ENCODE measurements at places on chromosomes 1 and 21. TPM values are rescaled to one million over a fixed set of nuclear protein-coding genes. Genes with fewer than 3 reads are reported as not detected.

DNA sequence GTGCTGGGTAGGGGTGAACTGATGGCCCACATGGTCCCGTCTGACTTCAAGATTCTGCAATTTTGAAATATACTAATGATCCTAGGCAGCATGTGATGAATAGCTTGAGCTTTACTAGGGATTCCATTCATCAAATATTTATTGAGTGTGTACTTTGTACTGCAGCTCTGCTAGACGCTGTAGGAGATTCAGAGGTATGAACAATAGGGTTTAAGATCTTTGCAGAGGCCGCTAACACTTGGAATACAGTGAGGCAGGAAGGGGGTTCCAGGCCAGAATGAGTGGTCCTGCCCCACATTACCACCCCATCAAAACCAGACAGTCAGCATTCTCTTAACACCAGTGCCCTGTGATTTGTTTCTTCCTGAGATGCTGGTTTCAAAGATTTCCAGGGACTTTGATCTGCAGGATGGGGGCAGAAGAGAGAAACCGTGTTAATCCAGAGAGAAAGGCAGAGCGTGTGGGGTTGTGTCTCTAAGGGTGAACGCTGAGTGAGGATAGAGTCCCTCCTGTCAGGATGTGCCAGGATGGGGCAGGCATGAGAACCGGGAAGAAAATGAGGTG, 19.9 kb downstream of the IER5 start:
- H3K4me3 ChIP-seq, result no peak overlapping the region
- no peaks in the 10 kb centered on the region for H3K27me3 ChIP-seq
- H3K27ac ChIP-seq, result peak overlapping the region; percentile 42
- peaks cover 60% of the 10 kb centered on the region for H3K4me1 ChIP-seq

DNA sequence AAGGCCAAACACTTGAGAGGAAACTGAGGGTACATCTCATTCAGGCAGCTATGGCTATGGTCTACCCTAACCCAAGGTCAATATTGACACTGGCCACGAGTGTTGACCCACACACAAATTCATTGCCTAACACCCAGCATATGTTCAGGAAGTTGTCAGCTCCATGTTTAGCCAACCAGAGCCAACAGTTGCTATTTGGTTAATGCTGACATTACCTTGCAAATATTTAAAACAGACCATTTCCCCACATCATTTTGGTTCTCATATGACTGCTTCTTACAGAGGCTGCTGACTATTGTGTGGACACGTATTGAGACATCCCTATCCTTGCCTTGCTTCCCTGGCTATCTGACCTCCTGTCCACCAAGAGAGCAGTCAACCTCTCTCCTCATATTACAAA, 97.3 kb downstream of the LMX1A start:
- no peaks in the 10 kb centered on the region for H3K4me1 ChIP-seq
- 0 out of 2 replicates have a peak, but pooled peaks cover 3% of the 10 kb centered on the region for H3K27me3 ChIP-seq
- no peak for DNase-seq

Gene HSD3B1
- total RNA-seq, result not detected

Gene LDLRAD1
- not detected for total RNA-seq

GRCh38 chr1:22772014-22772413, 61.4 kb downstream of the EPHB2 start:
- H3K36me3 ChIP-seq, result no peaks in the 10 kb centered on the region
- no peak overlapping the region for H3K4me3 ChIP-seq
- no peaks in the 10 kb centered on the region for H3K27me3 ChIP-seq
- DNase-seq, result no peak
- H3K27ac ChIP-seq, result no peak overlapping the region
- no peaks in the 10 kb centered on the region for H3K4me1 ChIP-seq

Gene RCAN3
- total RNA-seq, result 17.5 TPM

DNA sequence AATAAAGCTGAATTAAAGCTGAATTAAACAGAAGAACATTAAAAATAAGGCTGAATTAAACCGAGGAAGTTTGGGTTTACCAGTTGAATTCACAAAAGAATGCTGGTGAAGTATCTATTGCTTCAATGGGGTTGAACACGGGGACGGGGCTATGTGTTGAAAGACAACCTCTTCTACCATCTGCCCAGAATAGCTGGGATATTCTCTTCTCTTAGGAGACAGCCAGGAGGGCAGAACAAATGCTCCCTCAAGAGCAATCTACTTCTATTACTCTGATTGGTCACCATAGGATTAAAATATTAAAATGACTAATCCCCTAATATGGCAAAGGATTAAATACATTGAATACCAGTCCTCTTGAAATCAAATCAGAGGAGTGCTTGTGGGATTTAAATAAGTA, 68.4 kb downstream of the LPGAT1 start:
- no peak overlapping the region for H3K4me3 ChIP-seq
- H3K27me3 ChIP-seq, result no peaks in the 10 kb centered on the region
- H3K36me3 ChIP-seq, result peaks cover 2% of the 10 kb centered on the region
- no peak overlapping the region for H3K27ac ChIP-seq
- H3K4me1 ChIP-seq, result no peaks in the 10 kb centered on the region

DNA sequence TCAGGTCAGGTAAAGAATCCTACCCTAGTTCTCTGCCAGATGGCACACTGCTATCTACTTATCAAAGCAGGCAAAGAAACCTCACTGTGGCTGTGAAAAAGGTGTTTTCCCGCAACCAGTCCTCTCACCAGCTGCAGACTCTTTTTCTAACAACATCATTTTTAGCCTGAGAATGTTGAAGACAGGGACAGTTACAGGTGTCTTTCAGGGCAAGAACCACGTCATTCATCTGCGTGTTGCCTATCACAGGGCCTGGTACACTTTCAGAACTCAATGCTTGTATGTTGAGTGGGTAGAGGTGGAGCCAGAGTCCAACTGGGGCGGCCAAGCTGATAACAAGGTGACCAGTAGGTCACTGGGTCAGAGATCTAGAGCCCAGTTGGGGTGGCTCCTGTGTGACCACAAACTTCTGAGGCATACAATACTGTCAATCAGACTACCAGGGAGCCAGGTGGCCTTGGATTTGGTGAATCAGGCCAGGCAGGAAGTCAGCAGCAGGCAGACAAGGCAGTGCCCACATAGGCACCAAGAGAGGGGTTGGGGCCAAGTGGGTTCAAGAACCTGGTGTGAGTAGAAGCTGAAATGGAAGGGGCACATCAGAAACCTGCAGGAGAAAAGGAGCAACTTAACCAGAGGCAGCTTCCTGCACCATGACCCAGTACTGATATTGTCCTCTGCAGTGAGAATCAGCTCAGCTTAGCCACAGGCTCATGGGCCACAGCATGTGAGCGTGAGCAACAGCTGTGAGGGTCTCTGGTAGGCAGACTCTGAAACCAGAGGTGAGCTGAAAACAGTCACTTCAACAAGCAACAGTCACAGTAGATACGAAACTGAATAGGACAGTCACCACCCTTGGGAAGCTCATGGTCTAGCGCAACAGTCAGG, 123.6 kb downstream of the DTL start:
- no peak overlapping the region for H3K4me3 ChIP-seq
- no peaks in the 10 kb centered on the region for H3K36me3 ChIP-seq
- no peaks in the 10 kb centered on the region for H3K4me1 ChIP-seq
- H3K27ac ChIP-seq, result no peak overlapping the region

DNA sequence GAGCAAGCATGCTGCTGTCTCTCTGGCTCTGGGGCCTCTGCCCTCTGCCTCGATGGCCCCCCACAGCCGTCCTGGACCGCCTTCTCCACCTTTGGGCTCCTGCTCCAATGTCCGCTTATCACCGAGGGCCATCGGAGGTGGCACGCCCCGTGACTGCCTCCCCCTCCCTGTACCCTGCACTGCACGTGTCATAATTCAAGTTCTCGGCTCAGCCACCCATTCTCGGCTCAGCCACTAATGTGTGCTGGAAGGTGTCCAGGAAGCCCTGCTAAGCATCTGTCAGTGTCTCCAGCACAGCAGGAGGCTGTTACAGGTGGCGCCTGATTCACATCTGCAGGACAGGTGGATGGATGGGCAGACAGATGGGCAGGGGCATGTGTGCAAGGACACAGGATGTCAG, 45.5 kb downstream of the TP73 start:
- peaks cover 7% of the 10 kb centered on the region for H3K4me1 ChIP-seq
- no peak overlapping the region for H3K27ac ChIP-seq
- H3K27me3 ChIP-seq, result no peaks in the 10 kb centered on the region
- no peak overlapping the region for H3K4me3 ChIP-seq
- no peaks in the 10 kb centered on the region for H3K36me3 ChIP-seq

DNA sequence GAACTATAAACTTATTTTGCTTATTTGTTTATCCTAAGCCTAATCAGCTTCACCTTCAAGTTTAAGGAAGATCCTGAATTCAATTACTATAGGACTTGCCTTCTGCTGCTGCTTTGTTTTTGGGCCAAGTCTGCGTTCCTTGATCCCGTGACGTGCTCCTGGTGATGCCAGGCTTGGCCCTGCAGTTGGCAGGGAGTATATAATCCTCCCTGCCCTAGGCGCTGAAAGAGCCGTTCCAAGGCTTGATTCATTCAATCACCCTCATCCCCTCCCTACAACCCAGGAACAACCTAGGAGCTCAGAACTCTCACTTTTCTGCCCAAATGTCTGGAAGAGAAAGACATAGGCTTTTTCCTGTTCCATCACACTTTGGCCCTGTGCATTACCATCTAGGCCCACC, 12.4 kb upstream of the LRRN2 start:
- no peak for DNase-seq
- H3K27me3 ChIP-seq, result 0 out of 2 replicates have a peak, but pooled peaks cover 4% of the 10 kb centered on the region
- no peak overlapping the region for H3K27ac ChIP-seq

Gene MINDY1
- 15.8 TPM for total RNA-seq

DNA sequence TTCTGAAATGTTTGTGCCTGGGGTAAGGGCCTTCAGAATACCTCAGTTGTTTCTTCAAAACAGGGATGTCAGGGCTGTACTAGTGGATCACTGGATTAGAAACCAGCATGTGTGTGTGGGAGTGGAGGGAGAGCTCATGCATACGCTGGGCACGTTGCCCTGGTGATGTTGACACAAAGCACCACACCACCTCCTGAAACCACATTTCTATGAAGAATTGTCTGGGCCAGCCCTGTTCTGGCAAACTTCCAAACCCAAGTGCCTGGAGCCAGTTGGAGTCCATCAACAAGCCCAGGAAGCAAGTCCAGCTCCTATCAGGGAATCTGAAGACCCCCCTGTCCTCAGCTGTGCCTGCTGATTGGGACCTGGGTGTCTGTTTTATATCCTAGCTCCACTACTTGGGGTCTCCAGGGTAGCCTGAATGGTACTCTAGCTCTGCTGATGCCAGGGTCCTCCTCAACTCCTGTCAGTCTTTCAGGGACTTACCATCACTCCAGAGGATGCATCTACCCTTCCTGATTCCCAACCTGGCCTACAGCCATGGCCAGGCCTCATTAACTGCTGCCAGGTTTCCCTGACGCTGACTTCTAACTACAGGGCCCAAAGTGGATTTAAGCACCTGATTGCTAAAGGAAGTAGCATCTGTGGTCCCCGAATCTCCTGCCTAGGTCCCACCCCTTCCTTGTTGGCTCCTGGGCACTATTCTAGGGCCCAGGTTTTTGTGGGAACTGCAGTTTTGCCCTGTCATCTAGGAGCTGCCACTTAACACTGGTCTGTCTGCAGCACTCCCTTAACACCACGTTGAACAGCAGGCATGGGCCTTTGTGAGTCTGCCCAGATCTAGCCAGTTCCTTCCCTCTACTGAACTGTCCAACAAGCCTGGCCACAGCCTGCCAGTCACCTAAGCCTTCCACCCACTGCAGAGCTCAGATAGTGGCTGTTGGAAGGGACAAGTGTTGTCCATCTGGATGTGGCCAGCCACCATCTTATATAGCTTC, 45.5 kb downstream of the LPAR3 start:
- no peaks in the 10 kb centered on the region for H3K36me3 ChIP-seq
- H3K27me3 ChIP-seq, result peaks cover 14% of the 10 kb centered on the region
- peak overlapping the region; percentile 58 for H3K27ac ChIP-seq
- peak; percentile 87 for DNase-seq
- no peak overlapping the region for H3K4me3 ChIP-seq
- H3K4me1 ChIP-seq, result peaks cover 14% of the 10 kb centered on the region

GRCh38 chr1:20618550-20618949, 14.7 kb upstream of the PINK1 start:
- no peaks in the 10 kb centered on the region for H3K27me3 ChIP-seq
- H3K36me3 ChIP-seq, result no peaks in the 10 kb centered on the region
- peaks cover 28% of the 10 kb centered on the region for H3K4me1 ChIP-seq
- 0 out of 2 replicates have a peak overlapping the region, but pooled peaks have one; percentile 8 for H3K27ac ChIP-seq
- H3K4me3 ChIP-seq, result no peak overlapping the region

- H3K4me3 ChIP-seq, result no peak overlapping the region
- H3K27me3 ChIP-seq, result no peaks in the 10 kb centered on the region
- H3K27ac ChIP-seq, result no peak overlapping the region
- no peaks in the 10 kb centered on the region for H3K36me3 ChIP-seq
Observed at GRCh38 chr1:82042306-82043060, 241.7 kb downstream of the ADGRL2 start.

DNA sequence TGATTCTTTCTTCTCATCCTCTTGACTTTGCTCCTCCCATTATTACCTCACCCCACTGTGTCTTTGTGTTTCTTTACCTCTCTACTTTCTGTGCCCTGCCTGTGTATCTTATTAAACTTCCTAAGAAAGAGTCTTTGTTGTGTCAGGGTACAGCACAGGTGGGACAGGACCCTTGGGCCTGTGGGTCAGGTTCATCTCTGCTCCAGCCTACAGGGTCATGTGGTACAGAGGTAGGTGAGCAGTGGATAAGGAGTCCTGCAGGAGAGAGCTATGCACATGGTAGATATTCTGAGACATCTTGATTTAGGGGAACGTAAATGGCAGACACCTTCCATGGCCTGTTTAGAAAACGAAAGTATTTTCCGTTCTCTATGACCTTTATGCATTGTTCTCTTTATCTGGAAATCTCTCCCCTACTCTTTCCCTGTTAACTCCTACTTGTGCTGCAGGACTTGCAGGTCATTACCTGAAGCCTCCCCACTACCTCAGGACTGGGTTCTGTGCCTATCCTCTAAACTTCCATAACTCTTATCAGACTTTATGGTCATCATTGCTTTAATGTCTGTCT, 9.9 kb downstream of the GIPC2 start:
- no peak for DNase-seq
- H3K4me1 ChIP-seq, result no peaks in the 10 kb centered on the region
- H3K27me3 ChIP-seq, result no peaks in the 10 kb centered on the region
- no peaks in the 10 kb centered on the region for H3K36me3 ChIP-seq
- H3K4me3 ChIP-seq, result peak overlapping the region; percentile 26

DNA sequence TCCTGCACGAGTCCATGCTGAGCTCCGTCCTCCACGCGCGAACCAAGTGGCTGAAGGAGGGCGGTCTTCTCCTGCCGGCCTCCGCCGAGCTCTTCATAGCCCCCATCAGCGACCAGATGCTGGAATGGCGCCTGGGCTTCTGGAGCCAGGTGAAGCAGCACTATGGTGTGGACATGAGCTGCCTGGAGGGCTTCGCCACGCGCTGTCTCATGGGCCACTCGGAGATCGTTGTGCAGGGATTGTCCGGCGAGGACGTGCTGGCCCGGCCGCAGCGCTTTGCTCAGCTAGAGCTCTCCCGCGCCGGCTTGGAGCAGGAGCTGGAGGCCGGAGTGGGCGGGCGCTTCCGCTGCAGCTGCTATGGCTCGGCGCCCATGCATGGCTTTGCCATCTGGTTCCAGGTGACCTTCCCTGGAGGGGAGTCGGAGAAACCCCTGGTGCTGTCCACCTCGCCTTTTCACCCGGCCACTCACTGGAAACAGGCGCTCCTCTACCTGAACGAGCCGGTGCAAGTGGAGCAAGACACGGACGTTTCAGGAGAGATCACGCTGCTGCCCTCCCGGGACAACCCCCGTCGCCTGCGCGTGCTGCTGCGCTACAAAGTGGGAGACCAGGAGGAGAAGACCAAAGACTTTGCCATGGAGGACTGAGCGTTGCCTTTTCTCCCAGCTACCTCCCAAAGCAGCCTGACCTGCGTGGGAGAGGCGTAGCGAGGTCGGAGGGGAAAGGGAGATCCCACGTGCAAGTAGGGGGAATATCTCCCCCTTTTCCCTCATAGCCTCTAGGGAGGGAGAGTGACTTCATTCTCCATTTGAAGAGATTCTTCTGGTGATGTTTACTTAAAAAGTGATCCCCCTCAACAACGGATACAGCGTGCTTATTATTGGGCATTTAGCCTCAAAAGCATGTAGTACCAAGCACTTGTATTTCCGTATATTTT, 991 bp downstream of the PRMT6 start:
- peak overlapping the region; percentile 76 for H3K4me3 ChIP-seq
- peak; percentile 4 for DNase-seq

Data from Panc1 (cell line).